ENCODE measurements at places on chromosomes 1 and 21.

GRCh38 chr1:25628741-25629421 lies 12.3 kb downstream of the MAN1C1 start:
- DNase-seq, result no peak

GRCh38 chr1:245356891-245357585 lies 202.3 kb downstream of the KIF26B start:
- DNase-seq, result no peak

DNA sequence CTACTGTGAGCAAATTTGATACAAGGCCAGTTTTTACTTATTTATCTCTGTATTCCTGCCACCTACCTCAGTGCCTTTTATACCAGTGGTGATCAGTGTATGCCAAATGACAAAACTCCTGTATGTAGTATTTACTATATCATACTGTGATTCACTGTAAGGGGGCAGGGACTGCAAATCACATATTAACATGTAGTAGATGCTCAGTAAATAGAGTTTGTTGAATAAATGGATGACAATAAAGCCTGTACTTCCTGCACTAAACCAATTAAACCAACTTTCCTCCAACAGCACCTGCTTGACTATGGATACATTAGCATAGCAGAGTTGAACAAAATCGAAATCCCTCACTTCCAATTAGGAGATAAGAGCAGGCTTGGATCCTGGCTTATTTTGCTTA lies 73.3 kb upstream of the C1orf87 start:
- no peak for DNase-seq

- DNase-seq, result no peak
These were observed 59.9 kb downstream of the TNN start for GRCh38 chr1:175127565-175127964.

DNA sequence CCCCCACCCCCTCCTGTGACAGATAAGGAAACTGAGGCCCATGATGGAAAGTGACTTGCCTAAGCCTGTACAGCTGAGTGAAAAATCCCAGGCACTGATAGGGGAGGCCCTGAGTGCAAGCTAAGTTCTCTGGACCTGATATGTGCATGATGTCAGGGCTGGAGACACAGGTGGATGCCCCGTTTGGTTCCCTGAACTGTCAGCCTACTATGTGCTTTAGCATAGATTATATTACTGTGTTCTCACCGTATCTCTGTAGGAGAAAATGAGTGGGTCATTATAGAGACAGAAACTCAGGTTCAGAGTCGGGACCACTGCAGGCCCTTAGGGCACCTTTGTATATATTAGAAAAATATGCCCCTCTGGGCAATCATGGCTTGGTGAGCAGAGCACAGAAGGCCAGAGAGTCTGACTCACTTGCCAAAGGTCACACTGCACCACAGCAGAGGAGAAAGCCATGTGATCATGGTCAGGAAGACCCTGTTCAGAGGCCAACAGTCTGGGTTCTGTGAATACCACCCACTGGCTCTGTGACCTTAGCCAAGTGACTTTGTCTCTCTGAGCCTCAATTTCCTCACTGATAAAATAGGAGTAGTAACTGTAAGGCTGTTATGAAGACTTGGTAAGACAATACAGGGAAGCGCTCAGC lies 145.8 kb upstream of the WNT4 start:
- DNase-seq, result no peak

- peak; percentile 45 for DNase-seq
These were observed 32.3 kb downstream of the KIAA2013 start for GRCh38 chr1:11893907-11894251.
